ENCODE measurements at places on chromosomes 1 and 21.

DNA sequence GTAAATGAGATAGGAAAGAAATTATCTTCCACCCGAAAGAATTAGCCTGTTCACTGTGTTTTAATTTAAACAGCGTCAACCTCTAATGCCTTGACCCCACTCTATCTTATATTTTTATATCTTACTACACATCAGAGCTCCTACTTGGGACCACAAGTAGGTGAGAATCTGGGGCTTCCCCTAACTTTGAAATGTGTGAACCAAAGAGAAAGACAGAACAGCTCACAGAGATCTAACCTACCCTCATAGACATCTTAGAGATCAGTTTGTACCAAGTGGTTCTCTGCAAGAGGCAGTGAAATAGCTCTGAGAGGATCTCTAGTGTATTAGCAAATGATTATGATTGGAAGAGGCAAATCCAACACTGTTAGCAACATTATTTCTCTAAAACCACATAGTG lies 31.0 kb upstream of the IFI16 start:
- no peak for DNase-seq

GRCh38 chr1:228781161-228781808 lies 46.0 kb downstream of the RHOU start:
- DNase-seq: no peak

DNA sequence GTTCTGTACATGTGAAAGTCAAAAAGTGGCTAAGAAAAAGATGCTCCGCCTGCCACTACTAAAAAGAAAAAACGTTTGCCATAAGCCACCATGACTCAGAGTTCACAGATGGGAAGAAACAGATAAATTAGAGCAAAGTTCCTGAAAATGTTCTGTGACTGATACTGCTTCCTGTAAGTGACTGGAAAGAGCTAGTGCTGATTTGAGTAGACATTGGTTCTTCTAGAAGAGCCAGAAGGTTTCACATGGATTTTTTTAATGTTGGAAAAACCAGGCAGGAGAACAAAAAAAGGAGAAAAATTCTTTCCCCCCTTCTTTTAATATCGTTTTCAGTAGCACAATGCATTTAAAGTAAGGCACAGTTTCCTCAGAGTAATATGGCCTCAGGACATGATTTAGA lies 221.4 kb downstream of the HLX start:
- DNase-seq: peak; percentile 11

- DNase-seq: no peak
These were observed 71.1 kb upstream of the DPT start for GRCh38 chr1:168799927-168800605.

GRCh38 chr1:7278045-7278444 lies 492.8 kb downstream of the CAMTA1 start:
- no peak for DNase-seq

GRCh38 chr1:42691157-42691498 lies 8.9 kb downstream of the YBX1 start:
- no peak for DNase-seq

DNA sequence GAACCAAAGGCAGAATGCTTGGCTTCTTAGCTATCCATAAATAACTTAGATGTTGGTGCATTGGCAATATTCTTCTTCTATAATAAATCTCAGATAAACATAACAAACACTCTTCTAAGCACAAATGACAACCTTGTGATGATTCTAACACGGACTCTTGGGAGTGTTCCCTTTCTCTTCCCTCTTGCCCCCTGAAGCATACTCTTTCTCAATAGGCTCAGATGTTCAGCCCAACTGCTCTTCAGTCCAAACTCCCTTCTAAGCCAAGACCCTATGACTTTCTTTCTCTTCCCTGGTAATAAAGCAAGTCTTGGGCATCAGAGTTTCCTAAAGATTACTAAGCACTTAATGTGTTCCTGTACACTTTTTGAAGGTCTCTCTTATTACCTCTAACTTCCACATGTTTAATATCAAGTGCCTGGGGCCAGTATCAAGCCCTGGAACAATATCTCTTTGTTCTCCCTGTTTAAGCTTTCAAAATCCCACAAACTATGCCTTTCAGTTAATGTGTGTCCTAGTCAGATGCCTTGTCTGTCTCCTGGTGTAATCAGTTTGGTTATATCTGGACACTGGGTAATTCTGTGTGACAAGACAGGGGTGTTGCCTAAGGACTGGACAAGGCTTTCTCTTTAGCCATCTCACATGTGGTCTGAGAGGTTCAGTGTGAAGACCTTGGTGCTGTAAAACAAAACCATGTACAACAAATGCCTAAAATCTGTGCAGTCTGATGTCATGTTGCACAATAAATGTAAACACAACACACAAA lies 92.9 kb upstream of the IVNS1ABP start:
- no peak for DNase-seq

GRCh38 chr1:151862604-151863003 lies 9.1 kb upstream of the THEM5 start:
- no peak for DNase-seq

DNA sequence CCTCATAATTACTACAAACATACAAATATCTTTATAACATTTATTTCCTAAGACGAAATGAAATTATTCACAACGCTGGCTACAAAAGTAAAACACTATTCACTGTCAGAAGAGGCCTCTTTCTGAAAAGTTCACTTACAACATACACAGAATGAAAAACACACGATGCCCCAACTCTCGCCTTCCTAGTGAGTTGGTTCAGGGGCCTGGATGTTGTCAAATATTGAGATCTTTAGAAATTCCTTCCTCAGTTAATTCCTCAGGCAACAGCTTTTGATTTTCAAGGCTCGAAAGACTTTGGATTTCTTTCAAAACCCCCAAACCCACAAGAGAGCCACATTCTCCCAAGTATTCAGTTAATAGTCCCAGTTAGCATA lies 14.2 kb upstream of the KCNE1 start:
- no peak for DNase-seq

DNA sequence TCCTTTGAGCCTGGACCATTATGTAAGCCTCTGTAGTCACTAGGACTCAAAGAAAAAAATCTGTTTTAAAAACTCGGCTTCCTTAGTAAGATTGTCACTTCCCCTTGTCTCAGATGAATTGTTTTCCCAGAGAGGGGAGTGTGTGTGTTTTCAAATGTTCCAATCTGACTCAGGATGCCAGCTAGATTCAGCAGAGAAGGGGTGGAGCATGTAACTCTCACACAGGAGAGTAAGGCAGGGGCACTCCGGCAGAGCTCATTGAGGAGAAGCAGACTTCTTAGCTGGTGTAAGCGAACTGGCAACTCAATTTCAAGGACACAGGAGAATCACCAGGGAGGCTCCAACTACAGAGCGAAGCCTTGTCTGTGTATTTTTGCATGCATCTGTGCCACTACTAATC lies 623.2 kb downstream of the LMO4 start:
- DNase-seq: no peak

- no peak for DNase-seq
These were observed 735.8 kb downstream of the LTN1 start for GRCh38 chr21:28256837-28257236.
